ENCODE measurements at places on chromosomes 1 and 21.

DNA sequence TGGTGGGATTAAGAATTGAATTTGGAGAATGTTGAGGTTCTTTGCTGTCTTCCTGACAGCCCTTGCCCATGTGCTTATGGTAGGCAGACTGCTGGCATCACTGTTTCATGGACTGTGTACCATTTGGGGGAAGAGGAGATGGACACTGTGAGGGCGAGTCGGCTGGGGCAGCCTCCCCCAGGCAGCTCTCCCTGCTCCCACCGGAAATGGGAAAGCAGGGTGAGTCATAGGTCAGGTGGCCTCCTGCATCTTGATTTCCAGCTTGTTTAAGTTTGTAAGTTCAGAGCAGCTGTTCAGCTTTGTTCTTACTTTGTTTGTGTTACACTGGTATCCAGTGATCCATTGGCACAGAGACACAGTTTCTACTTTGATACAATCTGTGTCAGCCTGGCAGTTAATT, 87.2 kb upstream of the CNIH3 start:
- no peak for DNase-seq

DNA sequence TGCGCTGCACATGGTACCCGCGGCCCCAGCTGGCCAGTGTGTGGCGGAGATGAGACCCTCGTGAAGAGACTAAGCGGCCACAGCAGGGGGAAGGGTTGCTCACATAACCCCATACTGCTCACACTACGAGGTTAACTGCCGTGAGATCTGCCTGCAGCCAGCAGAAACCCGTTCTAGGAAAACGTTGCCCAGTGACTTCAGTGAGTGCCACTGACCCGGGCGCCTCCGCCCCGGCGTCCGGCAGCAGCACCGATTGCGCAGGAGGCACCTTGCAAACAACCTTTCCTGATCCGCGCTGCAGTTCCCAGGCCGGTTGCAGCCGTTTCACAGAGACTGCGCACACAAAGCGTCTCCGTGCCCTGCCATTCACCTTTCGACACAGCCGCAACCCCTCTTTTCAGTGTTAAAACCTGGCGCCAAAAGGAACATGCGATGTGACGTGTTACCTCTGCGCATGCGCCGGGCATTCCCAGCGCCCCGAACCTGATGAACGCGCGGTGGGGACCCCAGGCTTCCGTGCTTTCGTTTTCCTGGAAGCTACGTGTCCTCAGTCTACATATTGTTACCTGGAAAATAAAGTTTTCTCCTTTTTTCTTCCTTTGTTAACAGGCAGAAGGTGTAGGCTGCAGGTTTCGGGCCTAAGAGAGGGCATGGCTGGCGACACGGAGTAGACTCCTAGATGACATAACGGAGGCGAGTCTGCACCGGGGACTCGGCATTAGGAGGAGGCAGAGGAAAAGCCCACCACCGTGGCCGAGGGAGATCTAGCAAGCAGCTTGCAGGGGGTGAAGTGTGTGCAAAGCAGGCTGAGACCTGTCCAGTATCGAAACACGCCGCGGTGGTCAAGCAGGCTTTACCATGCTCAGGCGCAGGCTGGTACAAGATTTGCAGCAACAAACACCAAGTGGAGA, 8.9 kb downstream of the VPS26C start:
- DNase-seq, result peak; percentile 47

DNA sequence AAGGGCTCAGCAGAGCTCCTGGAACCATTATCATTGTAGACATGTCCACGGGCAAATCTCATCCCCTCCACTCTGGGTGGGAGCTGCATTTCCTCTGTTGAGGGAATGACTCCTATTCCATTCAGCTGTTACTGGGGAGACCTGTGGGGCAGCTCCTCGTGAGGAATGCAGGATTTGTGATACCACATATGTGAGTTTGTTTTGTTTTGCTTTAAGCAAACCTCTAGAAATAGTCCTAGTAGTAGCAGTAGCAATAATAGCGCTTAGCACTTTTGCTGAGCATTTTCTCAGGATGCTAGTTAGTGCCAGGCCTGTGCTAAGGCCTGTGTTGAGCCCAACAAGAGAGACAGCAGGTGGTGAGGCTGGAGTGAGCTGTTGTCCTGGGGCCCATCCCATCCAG, 10.8 kb downstream of the OLIG1 start:
- no peak for DNase-seq

GRCh38 chr1:172894349-172895049, 156.2 kb downstream of the TNFSF18 start:
- no peak for DNase-seq

GRCh38 chr1:183368213-183369108, 49.7 kb downstream of the NMNAT2 start:
- DNase-seq, result no peak

DNA sequence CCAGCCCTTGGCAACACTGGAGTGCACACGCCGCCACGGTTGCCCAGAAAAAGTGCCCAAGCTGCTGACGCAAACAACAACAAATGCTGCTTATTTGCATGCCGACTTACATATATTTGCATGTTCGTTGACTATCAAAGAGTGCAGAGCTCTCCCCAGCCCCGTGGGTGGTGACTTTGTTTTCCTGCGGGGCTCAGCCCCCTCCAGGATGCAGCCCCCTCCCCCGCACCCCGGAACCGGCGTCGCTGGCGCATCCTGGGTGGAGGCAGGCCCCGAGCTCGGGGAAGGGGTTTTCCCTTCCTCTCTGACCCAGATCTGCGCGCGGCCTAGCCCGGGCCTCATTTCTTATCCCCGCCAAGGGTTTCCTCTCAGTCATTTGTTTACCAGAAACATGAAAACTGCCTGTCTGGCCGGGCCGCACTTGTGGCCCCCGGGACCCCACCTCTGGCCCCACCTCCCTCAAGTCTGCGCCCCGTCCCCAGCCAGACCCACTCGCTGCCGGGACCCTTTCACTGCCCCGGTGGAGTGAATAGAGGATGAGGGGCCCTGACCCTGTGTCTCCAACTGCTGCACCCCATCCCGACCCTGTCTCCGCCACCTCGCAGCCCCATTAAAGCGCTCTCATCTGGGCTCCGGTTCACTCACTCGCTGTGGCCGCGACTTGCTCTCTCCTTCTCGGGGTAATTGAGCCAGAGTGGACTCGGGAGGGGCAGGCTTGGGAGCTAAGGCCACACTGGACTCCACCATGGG, 5.5 kb downstream of the TNFRSF25 start:
- DNase-seq, result peak; percentile 50

DNA sequence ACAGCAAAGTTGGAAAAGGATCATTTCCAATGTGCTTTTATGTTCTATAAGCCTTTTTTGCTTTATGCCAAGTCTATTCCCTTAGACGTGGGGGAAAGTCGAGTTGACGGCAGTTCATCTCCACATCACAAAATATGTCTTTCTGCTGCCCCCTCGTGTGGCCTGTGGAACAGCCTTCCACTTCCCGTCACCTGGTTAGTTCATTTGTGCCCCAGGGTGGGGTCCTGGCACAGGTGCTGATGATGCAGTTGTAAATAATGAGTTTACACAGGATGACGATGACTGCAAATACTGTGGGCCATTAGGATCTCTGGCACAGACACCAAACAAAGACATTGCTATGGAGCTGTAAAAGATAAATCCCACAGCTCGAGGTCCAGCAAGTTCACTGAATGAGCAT, 10.0 kb upstream of the OTUD3 start:
- no peak for DNase-seq

GRCh38 chr1:150507912-150508864, at the start of gene ECM1:
TSS of gene ECM1 (plus strand) at chr1:150508109. CDS start at chr1:150508210, 101 bp downstream.
- DNase-seq, result no peak

GRCh38 chr1:56456435-56457101, 122.8 kb downstream of the PLPP3 start:
- DNase-seq, result no peak

DNA sequence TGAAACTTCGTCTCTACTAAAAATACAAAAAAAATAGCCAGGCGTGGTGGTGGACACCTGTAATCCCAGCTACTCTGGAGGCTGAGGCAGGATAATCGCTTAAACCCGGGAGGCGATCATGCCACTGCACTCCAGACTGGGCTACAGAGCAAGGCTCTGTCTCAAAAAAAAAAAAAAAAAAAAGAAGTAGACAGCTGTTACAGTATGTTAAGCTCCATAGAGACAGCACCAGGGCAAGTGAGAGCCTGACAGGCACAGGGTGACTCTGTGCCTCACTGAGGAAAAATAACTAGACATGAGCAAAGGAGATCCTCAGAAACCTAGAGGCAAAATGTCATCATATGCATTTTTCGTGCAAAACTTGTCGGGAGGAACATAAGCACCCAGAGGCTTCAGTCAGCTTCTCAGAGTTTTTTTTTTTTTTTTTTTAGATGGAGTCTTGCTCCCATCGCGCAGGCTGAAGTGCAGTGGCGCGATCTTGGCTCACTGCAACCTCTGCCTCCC, 9.0 kb upstream of the PRDX1 start:
- DNase-seq, result no peak

GRCh38 chr1:87331365-87332241, 2.9 kb downstream of the LMO4 start:
- no peak for DNase-seq

DNA sequence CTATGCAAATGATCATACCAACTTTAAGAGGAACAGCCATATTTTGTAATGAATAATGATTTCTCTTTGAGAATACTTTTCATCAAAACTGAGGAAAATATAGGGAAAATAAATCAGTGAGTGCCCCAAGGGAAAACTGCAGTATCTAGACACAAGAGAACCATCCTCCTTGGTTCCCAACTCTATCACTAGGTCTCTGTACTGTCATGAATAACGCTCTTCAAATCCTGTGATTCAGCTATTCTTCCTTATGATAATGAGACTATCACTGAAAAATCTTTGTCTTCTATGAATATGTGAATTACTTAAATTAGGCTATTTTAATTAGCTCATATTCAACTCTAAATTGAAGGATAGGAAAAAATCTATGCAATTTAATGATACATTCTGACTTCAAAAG, 2.3 kb downstream of the OR2L5 start:
- no peak for DNase-seq

GRCh38 chr1:192610112-192610889, 25.6 kb upstream of the RGS13 start:
- DNase-seq, result no peak

DNA sequence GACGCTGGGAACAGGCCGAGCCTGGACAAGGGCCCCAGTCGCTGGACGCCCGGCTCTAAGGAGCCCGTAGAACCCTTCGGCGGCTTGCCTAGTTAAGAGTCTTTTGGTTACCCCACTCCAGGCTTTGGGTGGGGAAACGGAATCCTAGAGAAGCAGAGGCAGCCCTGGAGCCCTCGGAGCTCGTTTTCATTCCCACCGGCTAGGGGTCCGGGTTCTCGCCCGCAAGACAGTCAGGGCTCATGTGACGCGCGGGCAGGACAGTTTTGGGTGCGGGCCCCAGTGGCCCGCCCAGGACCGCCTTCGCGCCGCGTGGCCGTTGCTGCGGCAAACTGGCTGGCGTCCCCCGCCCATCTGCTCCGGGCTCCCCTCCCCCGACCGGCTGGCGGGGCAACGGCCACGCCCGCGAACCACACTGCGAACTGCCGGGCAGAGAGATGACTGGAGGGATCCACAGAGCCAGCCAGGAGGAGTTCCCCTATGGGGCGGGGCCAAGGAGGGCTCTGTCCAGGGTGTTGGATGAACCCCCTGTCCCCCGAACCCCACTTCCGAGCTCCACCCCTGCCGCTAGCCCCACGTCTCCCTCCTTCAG, 829 bp upstream of the HES2 start:
- no peak for DNase-seq

DNA sequence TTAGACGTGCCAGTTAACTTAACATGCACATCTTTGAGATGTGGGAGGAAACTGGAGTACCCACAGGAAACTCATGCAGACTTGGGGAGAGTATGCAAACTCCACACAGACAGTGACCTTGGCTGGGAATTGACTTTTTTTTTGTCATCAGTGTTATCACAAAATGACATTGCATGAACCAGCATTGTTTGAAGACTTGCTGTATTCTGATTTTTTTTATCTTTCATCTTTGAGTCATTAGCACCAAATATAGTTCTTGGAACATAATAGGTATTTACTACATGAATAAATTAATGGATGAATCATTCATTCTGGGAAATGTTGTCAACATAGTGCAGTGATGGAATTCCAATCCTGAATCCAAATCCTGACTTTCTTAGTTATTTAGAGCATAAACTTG, 77.0 kb downstream of the ATF6 start:
- no peak for DNase-seq

- no peak for DNase-seq
These were observed 1.5 kb downstream of the MIB2 start for GRCh38 chr1:1616838-1617237.

GRCh38 chr1:202567738-202568137, 142.5 kb downstream of the SYT2 start:
- DNase-seq, result no peak

All from stimulated activated CD8-positive, alpha-beta memory T cell treated with anti-CD3 and anti-CD28 coated beads, Interleukin-15, amount 100 ng/mL, for 24 hours (primary cell).